ENCODE measurements at places on chromosomes 2 and 18.

GRCh38 chr2:102001767-102002142 is 10.0 kb downstream of the IL1R2 start:
- DNase-seq, result no peak

GRCh38 chr2:159817283-159817682 is 19.3 kb upstream of the CD302 start:
- no peak for DNase-seq

DNA sequence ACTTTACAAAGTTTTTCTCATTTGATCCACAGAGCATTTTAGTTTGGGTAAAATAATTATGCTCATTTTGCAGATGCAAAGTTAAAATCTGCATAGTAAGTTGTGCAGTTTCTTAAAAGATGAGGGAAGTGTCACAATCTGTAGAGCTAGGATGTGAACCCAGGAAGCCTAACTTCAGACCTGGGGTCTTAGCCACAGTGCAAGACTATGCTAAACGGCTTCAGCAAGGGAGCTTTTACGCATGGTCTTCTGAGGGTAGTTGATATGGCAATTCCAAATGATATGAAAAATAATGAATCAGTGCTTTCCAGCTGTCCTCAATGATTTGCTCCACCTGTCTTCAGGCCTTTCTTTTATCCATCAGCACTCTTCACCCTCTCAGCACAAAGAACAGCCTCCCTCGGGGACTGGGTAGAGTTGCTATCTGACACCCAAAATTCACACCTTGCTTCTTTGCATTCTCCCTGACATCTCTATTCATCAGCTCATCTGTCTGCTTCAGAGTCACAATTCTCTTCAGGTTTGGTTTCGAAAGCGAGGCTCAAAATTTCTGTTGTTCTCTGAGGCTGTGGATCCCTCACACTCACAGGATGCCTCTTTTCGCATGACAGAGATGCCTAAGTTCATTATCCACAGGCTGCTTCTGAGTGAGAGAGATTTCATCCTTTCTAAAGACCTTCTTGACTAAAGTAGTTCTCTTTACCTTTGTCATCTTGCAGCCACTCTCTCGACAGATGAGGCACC is 302.5 kb downstream of the NRXN1 start:
- no peak for DNase-seq

GRCh38 chr18:58682429-58683069 is 11.3 kb downstream of the MALT1 start:
- DNase-seq, result no peak

DNA sequence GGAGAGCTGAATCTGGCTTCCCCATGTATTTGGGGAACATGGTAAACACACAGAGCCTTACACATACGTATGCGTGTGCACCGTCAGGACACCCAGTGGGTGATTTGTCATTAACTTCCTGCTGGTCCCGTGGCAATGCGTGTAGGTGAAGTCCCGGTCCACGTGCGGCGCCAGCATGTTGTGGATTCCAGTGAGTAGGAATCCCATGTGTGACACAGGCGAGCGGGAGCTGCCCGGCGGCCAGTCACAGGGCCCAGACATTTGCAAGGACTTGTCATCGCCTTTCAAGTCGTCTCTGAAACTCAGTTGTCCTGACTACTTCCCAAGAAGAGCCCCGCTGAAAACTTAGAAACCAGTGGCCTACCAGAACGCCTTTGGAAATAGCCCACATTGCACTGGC is 102.0 kb downstream of the RNF144A start:
- no peak for DNase-seq

DNA sequence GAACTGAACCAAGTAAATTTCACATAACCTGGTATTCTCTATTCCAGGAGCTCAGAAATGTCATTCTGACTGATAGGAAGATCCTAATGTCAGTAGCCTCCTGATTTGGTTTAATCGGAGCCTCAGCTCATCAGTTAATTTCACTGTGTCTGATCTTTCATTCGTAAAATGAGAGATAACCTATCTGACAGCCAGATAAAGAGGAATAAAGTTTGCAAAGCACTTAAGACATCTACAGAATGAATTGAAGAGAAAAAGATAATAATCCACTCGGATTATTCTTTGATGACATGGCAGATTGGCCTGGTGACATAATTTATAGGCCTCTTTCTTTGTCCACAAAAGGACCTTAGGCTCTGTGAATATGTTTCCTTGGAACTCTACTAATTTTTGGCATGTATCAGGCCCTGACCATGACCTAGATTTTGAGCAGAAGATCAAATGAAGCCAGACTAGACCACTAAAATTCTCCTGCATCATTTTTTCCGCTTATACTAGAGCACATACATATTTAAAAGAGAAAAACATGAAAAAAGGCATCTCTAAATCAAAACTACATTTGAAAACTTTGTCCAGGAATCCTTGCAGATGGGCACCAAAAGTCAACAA is 312.4 kb downstream of the MTX2 start:
- DNase-seq, result no peak

GRCh38 chr18:68916734-68917133 is 118.9 kb downstream of the CCDC102B start:
- DNase-seq, result no peak

DNA sequence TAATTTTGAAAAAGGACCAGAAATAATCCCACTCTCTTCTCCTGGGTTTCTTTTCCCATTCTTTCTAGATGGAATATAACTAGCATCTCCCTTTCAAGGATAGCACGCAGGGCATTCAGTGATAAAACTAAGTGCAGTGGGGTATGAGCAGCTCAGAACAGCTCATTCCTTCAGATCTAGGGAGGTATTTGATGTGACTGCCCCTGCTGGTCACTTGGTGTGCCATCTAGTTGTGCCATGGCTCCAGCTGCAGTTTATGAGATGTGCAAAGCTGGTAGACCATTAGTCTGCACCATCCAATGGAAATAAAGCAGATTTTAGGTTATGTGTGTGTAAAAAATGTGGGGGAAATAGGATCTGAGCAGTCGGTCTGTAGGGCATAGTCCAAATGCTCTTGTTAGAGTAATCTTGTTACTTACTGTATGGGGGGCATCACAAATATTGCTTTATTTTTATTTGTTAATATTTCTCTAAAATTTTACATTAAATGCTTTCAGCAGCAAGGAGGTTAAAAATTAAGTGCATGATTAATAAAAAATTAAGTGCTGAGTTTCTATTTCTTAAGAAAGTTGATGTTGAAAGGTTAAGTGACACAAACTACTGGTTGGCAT is 38.9 kb downstream of the CTAGE1 start:
- no peak for DNase-seq

GRCh38 chr2:230472621-230473018 is 56.6 kb downstream of the SP100 start:
- DNase-seq, result no peak

GRCh38 chr2:158967731-158968395 is 577 bp upstream of the TANC1 start:
- no peak for DNase-seq

GRCh38 chr2:237885111-237885930 is 25.9 kb downstream of the RAMP1 start:
- no peak for DNase-seq

DNA sequence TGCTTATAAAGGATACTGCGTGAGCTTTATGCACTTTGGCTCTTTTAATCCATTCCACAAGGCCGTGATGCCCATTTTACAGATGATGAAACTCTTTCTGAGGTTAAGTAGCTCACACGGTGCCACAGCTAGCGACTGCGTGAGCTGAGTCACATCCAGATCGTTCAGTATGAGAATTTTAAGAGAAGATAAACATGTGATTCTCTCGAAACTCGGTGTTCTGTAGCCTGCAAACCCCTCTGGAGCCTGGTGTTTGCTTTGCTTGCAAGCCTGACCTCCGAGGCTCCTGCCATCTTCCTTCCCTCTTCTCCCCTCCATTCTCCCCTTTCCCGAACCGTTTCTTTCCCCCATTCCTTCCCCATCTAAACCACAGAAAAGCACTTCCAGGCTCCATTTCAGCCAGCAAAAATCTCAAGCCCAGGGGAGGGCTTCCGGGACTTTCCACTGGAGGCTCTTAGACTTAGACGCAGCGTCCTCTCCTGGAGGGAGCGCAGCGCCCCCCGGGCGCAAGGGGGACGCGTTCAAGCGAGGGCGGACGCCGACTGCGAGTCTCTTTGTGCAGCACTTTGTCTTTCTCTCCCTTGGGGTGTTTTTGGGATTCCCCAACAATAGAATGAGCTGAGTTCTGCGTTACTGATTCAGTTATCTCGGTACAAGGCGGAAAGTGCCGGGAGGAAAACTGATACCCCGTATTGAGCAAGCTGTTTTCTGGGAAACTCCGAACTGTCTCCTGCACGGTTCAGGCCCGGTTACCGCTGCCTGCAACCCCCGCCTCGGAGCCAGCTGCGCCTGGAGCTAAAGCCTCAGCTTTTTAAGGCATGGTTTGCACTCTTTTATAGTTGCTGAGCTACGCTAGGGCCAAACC is 38.0 kb downstream of the CYP1B1 start:
- no peak for DNase-seq

GRCh38 chr2:158556124-158556523 is 99.4 kb downstream of the PKP4 start:
- no peak for DNase-seq

DNA sequence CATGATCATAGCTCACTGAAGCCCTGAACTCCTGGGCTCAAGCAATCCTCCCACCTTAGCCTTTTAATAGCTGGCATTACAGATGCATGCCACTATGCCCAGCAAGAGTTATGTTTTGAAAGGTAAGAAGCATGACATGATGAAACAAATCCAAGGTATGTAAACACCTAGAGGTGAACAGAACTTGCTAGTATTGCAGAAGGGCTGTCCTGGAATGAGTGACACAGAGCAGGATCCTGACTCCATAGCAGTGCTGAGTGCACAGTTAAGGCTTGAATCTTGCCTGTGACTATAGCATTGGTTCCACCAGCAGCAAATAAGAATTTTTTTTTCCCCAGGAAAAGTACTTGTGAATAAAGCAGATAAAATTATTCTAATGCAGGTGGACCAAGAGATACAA is 309.5 kb downstream of the PIK3C3 start:
- no peak for DNase-seq

DNA sequence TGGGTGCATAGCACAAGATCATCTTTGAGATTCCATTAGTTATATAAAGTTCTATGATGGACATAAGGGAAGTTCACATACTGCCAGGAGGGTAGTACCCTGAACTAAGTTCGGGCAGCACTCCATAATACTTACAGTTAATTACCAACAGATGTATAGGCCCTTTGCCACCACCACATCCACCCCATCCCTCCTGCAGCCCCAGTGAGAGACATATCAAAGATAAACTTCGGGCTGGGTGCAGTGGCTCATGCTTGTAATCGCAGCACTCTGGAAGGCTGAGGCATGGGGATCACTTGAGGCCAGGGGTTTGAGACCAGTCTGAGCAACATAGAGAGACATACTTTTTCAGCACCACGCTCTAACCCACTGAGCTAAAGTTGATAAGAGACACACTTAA is 46.4 kb upstream of the NPAS2 start:
- no peak for DNase-seq

DNA sequence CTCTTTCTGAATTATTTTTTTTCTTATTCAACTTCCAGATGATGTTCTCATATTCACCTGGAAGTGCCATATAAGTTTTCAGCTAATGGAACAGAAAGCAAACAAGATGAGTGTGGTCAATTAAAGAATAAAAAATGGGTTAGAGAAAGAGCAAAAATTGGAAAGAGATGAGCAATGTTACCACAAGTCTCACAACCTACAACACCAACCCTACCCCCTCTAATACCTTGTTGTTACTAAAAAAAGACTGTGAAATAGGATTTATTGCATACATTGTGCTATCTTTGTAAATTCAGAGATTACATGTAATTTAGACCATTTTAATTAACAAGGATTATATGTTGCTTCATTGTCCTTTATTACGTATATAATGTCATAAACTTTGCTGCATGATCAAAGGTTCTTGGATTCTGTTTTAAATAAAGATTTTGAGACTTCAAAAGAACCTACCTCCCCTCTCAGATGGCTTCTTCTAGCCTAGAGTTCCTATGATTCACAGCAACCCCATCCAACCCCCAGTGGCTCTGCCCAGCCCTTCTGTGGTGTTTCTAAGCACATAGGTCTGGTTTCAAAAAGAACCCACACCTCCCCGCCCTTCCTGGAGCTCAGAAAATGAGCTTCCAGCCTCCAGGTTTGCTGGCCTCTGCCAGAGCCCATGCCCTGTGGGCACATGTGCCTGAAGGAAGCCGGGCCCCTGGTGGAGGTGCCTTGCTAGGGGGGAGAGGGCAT is 24.7 kb downstream of the LGALSL start:
- DNase-seq, result no peak

DNA sequence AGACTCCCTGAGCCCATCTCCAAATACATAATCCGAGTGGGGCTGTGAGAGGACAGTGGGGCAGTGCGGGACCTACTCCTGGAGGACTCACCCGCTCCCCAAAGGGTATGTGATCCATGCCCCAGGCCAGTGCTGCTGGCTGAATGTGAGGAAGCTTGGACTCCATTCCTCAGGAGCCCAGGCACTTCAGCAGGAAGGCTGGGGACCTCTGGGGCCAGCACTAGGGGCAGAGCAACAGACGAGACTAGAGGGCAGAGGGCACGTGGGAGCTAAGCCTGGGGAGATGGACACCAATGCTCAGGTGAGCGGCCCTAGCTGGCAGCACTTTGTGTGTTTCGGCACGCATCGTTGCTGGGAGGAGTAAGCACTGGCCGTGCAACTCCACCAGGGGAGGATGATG is 84.9 kb downstream of the MALT1 start:
- DNase-seq, result no peak

- DNase-seq, result no peak
These were observed 493.3 kb downstream of the CMPK2 start for GRCh38 chr2:6372317-6372901.

DNA sequence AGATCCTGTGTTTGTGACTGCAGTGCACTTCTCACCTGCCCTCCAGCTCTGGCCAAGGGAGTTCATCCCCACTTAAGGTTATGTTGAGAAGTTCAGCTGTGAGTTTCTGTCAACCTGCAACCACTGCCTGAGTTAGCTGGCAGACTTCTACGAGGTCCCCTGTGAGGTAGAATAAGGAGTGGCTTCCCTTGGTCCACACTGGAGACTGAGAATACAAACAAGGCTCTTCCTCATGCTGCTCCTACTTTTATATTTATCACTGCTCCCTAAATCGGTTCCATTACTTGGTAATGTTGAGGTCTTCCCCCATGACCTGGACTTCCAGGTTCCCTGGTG is 353.2 kb upstream of the CWC22 start:
- no peak for DNase-seq

GRCh38 chr18:22988208-22988607 is 55.1 kb downstream of the RBBP8 start:
- no peak for DNase-seq

DNA sequence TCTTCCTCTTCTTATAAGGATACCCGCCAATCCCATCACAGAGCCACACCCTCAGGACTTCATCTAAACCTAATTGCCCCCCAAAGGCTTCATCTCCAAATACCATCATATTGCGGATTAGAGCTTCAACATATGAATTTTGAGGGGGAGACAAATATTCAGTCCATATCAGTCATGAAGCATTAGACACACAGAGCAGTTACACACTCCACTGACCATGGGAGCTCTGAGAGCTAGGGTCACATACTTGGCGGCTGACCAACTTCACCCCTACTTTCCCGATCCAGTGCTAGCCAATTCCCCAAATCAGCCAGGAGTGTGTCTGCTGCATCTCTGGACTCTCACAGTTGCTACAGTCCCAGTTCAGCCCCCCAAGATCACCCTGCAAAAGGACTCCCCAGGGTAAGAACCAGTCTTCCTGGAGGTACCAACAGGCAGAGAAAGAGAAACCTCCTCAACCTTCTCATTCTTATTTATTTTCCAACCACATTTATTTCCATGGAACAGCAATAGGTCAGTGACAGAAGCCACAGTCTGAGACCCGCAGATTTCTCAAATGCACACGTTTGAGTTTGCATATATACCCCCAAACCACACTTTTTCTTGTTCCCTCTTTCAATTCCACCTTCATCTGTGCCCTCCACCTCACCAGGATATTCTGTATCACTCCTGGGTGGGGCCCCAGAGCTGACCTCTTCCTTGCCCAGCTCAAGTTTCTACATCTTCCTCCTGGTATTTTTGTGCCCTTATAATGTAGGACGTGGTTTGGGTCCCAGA is 33.3 kb downstream of the SPP2 start:
- DNase-seq, result no peak

Measured in stimulated activated CD8-positive, alpha-beta memory T cell treated with anti-CD3 and anti-CD28 coated beads, Interleukin-4, amount 100 ng/mL, for 4 hours (primary cell).